NCI-H187 (cell line): ENCODE measurements at places on chromosomes 3 and 15.

- DNase-seq: no peak
Measured at GRCh38 chr3:16794257-16794656, 90.5 kb upstream of the PLCL2 start.

- no peak for DNase-seq
Measured at GRCh38 chr3:77539014-77539413, 499.1 kb downstream of the ROBO2 start.

DNA sequence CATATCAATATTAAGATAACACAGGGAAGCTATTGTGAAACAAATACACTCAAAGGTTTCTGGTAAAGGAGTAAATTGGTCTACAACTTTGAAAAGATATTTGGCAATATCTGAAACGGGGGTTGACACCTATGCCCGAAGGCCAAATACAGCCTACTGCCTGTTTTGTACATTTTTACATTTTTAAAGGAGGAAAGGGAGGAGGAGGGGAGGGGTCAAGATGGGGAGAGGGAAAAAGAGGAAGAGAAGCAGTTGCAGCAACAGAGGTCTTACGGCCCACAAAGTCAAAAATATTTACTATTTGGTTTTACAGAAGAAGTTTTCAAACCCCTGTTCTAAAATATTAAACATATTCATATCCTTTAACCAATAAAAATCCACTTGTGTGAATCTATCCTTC lies 94.2 kb downstream of the FMN1 start:
- no peak for DNase-seq

DNA sequence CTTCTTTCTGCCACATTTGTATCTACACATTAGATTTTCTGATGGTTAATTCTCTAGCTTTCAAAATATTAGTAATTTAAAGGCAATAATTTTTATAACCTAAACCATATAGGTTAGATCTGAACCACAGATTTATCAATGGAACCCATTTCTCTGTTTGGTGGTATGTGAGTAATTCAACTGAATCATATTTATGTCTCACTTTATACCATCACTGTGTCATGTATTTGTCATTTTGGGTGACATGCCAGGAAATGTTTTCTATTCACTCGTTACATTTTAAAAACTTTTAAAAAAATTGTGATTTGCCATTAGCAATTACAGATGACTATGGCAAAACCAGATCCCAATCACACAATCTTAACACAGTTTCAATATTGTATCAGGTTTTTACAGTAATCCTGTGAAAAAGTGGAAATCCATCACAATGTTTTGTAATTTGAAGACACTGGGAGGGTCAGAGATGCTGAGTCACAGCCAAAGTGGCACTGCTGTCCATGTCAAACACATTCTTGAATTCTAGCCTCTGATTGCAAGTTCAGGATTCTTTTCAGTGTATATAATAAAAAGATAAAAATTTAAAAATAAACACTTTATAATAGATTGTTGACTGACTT lies 356.0 kb upstream of the RBMS3 start:
- DNase-seq: no peak

GRCh38 chr3:61451841-61452240 lies 109.5 kb upstream of the PTPRG start:
- DNase-seq: no peak

DNA sequence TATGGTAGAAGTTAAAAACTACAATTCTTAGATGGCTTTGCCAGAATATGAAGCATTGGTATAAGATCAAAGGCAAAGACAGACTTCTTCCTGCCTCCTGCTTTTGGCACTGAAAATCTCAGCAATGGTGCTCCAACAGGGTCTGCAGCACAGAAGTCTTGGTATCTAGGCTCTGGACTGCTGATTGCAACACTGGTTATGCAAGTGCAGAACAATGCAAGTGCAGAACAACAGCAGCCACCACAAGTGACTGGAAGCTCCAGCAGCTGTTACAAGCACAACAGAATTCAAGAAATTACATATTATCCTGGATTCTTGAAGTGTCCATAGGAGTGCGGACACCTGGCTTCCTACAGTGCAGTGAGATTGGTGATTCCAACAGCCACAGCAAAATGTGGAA lies 33.7 kb downstream of the ZBTB20 start:
- no peak for DNase-seq

GRCh38 chr15:69627548-69628158 lies 175.0 kb downstream of the RPLP1 start:
- DNase-seq: no peak

DNA sequence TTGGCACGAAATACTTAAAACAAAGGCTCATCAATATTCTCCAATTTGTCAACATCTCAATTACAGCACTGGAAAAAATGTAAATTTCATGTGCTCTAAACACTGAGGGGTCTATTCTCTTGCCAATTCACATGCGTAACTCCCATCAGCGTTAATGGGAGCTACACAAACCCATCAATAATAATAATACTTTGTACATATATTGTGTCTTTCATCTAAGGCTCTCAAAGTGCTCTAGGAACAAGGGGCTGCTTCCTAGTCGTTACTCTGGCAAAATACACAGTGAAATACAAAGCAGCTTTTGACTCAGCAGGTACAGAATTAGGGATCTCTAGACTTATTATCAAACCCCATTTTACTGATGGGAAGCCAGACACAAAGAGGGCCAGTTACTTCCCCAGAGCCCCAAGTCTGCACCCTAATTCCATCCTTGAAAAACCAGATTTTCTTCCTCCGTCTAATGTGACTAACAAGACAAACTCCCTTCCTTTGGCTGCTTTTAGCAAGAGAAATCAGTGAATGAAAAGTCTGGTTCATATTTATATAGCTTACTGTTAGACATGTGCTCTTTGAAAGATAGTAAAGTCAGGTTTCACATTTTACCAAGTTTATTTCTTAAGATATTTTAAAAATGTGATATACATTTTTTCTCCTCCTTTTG lies 20.0 kb downstream of the MEIS2 start:
- no peak for DNase-seq

- no peak for DNase-seq
Measured at GRCh38 chr3:192875971-192876565, 41.6 kb downstream of the MB21D2 start.

- DNase-seq: no peak
Measured at GRCh38 chr3:99167071-99167470, 265.6 kb upstream of the DCBLD2 start.

GRCh38 chr3:71244153-71244825 lies 339.2 kb downstream of the FOXP1 start:
- DNase-seq: no peak

- no peak for DNase-seq
Measured at GRCh38 chr3:30518181-30518864, 88.1 kb upstream of the TGFBR2 start.

DNA sequence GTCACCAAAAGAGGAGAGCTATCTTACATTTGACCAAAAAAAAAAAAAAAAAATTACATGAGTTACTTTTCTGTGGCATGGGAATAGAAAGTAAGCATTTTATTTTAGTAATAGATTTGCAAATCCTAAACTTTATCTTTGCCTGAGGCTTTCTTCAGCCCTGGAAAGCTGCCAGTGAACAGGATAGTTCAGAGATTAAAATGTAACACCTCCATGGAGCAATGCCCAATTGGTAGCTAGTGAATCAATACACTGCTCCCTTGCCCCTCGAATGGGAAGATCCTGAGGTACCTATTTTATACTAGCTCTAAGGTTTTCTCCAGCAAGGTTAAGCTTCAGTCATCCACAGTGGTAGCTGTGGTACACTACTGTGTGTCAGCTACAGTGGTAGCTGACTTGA lies 867.1 kb downstream of the NAALADL2 start:
- DNase-seq: no peak

DNA sequence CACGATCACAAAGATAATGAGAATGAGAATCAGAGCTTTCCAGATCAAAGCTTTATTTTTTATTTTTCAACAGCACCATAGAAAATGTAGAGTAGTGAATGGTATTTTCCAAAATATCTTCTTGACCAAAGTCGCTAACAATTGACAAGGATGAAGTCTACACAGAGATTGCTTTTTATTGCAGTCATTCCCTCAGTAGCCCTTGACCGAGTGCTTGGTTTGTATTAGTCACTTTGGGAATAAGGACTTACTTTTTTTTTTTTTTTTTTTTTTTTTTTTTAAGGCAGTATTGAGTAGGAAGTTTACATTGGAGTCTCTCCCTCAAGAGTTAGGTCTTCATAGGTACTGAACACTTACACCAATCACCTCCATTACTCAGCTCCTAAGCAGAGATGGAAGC lies 39.8 kb downstream of the THRB start:
- DNase-seq: no peak

DNA sequence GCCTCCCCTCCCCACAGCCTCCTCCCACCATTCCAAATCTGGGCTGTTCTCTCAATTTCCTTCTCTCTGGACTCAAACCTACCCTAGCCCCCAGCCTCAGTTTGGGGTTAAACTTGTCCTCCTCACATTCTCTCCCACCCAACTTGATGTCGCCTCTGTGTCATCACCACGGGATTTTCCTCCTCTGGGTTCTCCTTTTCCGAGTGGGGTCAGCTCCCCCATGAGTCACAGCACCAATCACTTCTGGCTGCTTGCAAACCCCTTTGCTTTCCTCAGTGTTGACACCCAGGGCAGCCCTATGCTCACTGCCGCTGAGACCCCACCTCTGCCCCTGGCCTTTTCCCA lies 451 bp downstream of the CCR5AS start:
- no peak for DNase-seq

- no peak for DNase-seq
Measured at GRCh38 chr3:127670229-127670559, 2.6 kb upstream of the ABTB1 start.

GRCh38 chr3:146262371-146263110 lies 11.6 kb upstream of the PLSCR4 start:
- DNase-seq: no peak

DNA sequence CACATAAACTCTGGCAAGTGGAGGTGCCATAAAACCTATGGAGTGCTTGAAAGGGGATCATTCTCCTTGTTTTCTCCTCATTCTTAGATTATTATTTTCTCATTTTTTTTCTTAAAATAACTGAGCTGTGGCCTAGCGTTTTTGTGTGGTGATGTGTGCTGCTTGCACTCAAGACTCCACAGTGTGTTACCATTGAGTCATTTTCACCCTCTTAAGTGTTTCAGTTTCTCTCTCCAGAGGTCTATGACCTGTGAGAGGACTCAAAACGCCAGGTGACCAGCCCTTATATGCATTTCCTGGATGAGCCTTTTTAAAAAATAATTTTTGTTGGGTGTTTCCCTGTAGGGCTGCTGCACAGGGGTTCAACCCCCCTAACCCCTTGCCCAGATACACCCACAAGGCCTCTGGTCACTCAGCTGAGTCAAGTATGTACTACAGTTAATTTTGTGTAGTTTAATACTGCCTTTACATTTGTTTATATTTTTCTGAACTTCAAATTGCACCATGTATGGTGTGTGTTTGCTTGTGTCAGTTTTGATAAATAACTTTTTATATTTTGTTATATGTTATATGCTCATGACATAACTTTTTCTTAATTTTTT lies 15.4 kb upstream of the BTLA start:
- DNase-seq: no peak

GRCh38 chr15:34993412-34993811 lies 5.3 kb upstream of the ZNF770 start:
- DNase-seq: no peak

- no peak for DNase-seq
Measured at GRCh38 chr3:32487781-32488473, 14.7 kb downstream of the CMTM6 start.

DNA sequence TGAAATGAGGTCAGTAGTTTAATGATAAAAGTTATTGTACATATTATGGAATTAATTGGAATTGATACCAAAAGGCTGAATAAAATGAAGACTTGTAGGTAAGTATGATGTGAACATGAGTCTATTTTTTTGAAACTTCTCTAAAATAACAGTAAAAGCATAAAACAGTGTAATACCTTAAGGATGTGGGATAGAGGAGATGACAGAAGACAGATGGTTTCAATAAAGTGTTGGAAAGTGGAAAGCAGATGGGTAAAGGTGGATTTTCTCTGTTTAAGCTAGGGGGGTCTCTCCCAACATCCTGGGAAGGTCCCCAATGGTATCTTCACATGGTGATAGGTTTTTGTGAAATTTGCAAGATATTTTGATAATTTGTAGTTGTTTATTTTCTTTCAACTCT lies 41.6 kb downstream of the GMPS start:
- no peak for DNase-seq

GRCh38 chr3:188822004-188822403 lies 349.8 kb upstream of the TPRG1 start:
- DNase-seq: no peak

GRCh38 chr3:112334691-112335433 lies 1.9 kb downstream of the CD200 start:
- no peak for DNase-seq

- DNase-seq: no peak
Measured at GRCh38 chr3:124707656-124708062, 22.6 kb upstream of the UMPS start.

- no peak for DNase-seq
Measured at GRCh38 chr15:31337352-31338031, 10.9 kb downstream of the KLF13 start.

DNA sequence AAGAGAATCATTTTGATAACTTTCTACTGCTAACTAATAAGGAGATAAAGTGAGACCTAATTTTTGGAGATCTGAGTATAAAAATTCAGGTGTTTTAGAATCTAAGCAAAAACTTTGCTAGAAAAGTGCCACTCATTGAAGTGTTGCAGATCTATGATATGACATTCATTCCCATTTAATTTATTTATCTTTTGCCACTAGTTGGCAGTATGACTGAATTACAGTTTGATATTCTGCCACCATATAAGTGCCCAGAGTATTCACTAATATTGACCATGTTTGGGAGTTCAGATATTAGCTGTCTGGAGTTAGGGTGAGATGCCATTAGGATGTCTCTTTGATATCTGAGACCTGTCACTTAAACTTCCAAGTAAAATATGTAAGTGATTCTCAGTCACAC lies 251.3 kb upstream of the GBE1 start:
- no peak for DNase-seq

GRCh38 chr3:120404876-120405275 lies 45.9 kb downstream of the FSTL1 start:
- no peak for DNase-seq

DNA sequence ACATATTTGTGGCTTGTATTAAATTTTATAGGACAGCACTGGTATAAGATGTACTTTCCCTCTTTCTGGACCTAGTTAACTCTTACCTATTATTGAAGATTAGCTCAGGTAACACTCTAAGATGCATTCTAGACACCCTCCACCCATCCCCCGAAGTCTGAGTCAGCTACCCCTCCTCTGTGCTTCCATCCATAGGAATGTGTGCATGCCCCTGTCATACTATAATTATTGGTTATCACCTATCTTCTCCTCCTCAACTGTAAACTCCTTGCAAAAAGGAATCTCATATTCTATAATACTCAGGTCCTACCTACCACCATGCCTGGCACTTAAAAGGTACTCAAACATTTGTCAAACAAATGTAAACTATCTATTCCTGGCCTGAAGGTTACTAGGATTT lies 3.0 kb downstream of the PEAK1 start:
- no peak for DNase-seq

- DNase-seq: no peak
Measured at GRCh38 chr3:146134348-146135117, 26.5 kb downstream of the PLOD2 start.

DNA sequence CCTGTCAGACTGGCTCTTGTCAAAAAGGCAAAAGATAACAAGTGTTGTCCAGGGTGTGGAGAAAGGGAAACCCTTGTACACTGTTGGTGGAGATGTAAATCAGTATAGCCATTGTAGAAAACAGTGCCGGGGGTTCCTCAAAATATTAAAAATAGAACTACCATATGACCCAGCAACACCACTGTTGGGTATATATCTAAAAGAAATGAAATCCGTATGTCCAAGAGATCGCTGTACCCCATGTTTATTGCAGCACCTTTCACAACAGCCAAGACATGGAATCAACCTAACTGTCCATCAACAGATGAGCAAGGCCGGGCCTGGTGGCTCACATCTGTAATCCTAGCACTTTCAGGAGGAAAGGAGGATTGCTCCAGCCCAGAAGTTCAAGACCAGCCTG lies 6.2 kb downstream of the CYFIP1 start:
- no peak for DNase-seq
